Transverse colon (tissue), 4 donors: ENCODE measurements at places on chromosomes 1 and 21.
A peak's percentile ranks its signal among the peaks of the same experiment; 100 is the strongest.

- no peak for DNase-seq
Observed at GRCh38 chr1:108811611-108812010, 45.3 kb downstream of the AKNAD1 start.

DNA sequence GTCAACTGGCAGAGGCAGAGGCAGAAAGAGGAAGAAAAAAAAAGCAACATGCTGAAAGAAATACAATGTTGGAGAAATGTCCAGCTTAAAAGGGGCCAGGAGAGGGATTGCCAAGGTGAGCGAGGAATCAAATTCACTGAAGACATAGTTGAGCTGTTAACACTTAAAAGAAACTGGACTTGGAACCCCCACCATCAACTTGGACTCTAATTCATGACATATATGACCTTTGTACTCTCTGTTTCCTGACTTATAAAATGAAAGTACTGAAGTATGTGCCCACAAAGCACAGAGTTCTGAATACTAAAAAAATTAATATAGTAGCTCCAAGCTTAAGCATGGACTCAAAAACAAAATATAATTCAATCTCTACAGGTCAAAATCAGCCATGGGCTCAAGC lies 16.1 kb downstream of the PRR9 start:
- no peak for DNase-seq

DNA sequence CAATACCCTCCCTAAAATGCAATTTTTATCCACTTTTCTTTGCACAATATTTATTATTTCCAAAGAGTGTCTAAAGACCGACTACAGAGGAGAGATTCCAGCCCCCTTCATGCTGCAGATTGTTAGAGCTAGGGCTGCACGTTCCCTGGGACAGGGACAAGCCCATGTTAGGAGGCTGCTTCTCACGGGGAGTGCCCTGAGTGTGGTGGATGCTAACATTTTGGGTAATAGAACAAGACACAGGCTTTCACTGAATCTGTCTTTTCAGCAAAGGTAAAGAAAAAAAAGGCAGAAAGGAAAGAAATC lies 125.4 kb downstream of the RIPK4 start:
- no peak for DNase-seq

DNA sequence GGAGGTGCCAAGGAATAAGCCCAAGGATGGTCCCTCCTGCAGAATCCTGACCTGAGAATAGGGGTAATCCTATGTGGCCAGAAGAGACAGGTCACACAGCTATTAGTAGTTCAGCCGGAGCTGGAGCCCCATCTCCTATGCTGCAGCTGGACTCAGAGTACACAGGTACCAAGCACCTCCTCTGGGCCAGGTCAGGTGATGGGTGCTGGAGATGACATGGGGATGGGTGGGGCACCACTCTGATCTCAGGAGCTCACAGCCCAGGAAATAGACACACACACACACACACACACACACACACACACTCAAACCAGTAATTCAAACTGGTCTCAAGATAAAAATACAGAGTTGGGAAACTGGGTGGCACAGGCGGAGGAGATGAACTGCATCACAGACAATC lies 54.2 kb upstream of the SSBP3 start:
- no peak for DNase-seq

GRCh38 chr1:185559684-185560331 lies 174.4 kb upstream of the HMCN1 start:
- DNase-seq: peak; percentile 57

GRCh38 chr1:41338820-41339219 lies 22.4 kb upstream of the FOXO6 start:
- no peak for DNase-seq

- no peak for DNase-seq
Observed at GRCh38 chr1:55204997-55205396, 10.2 kb downstream of the USP24 start.

DNA sequence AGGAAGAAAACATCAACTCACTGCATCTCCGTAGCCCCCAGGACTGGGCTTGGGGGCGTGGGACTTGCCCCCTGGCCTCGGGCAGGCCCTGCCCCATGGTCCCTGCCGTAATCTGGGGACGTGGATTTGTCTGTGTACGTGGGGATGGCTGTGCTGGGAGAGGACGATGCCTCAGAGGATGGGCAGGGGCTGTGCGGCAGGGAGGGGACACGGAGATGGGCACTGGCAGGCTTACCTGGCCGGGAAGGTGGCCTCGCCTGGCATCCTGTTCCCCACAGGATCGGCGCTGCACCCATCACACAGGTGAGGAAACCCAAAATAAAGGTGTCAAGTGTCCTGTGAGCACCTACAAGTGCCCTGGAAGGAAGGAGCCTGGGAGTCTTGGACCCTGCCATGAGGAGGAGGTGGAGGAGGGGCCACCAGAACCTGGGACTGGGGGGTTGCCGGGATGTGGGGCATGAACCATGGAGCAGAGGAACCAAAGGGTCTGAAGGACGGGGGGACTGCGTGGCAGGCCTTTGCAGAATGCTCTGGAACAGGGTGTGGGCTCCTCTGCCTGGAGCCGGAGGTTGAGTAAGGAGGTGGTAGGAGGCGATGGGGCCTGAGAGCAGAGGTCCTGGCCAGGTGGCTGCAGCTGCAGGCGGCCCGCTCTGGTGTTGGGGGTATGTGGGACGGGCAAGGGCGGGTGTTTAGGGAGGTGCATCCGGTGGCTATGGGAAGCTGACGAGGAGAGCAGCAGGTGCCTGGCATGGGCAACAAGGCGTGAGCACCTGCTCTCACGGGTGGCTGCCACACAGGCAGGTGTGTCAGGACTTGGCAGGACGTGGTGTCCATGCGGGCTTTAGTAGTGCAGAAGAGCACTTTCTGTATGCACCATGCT lies 27.8 kb upstream of the LRRC3 start:
- no peak for DNase-seq

- no peak for DNase-seq
Observed at GRCh38 chr1:114114185-114115094, 39.2 kb downstream of the SYT6 start.

GRCh38 chr21:32807717-32808380 lies 36.3 kb upstream of the PAXBP1 start:
- DNase-seq: peak; percentile 20

DNA sequence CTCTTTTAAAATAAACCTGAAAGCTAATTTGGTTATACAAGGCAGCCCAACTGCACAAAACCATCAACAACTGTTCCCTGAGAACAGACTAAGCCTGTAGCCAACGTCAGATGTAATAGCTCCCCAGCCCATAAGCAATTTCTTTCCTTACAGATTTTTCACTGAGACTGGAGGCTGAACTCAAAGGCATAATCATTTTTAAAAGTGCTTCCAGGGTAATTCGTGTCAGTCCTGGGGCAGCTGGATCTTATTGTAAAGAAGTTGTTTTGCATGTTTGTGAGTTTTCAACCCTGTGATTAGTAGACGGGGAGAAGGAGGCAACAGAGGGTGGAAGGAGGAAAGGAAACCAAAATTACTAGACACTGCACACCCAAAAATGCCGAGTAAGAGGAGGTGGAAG lies 3.2 kb downstream of the DPT start:
- no peak for DNase-seq

- DNase-seq: peak; percentile 63
Observed at GRCh38 chr1:31703431-31704270, at the start of gene COL16A1. Gene COL16A1, minus strand, starts transcription at chr1:31704017. Its CDS starts 1,824 bp downstream, at chr1:31702193.

GRCh38 chr1:64598100-64598571 lies 128.2 kb downstream of the CACHD1 start:
- no peak for DNase-seq
